Kidney (tissue), 22 donors: ENCODE measurements at places on chromosomes 3 and 15.

DNA sequence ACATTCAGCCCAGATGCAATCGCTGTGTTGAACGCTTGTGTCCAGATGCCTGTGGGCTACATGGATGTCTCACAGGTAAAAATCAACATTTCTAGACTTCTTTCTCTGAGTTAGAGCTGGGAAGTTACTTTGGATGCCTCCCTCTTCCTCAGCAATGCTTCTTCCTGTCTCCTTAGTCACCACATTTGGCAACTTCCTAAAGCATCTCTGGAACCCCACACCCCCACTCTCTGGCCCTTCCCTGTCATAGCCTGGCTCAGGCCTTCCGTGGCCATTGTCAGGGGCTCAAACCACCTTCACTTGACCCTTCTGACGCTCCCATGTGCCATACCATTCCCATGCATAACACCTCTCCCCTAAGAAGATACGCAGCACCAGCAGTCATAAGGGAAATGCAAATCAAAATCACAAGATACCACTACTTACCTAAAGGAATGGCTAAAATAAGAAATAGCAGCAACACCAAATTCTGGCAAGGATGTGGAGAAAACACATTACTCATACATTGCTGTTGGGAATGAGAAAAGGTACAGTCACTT lies 21.6 kb upstream of the RGMA start:
- no peak for DNase-seq

- DNase-seq = no peak
These were observed 101.8 kb downstream of the BDH1 start for GRCh38 chr3:197454014-197454413.

DNA sequence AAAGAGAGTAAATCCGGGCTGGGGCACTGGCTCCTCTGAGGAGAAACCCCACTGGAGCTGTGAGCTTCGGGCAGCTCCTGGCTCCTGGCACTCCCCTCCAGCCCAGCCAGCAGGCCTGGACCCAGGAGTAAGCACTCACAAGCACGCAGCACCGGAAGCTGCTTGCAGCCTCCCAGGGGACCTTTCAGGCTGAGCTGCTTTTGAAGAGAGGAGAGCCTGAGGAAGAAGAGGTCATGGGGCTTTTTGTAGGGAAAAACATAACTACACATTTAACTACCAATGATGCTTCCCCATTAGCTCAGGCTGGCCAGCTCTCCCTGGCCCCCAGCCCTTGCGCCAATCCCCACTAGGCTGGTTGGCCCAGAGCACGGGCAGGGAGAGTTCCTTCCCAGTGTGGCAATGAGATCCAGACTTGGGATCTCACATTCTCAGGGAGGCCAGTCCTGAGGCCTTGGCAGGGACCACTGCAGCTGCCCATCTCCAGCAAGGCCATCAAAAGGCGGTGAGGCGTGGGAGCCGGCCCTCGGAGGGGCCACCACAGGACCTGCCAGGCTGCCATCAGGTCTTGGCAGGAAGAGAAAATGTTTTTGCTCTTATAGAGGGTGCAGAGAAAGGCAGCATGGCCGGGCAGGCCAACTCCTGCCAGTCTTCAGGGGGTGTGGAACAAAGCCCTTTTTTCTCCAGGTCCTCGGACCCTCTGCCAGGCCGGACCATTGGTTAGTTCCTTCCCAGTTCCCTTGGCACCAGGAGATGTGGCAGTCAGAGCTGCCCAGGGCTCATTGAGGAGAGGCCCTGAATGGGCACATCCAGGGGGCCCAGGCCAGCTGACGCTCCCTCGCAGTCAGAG lies 41.5 kb upstream of the MFGE8 start:
- DNase-seq = peak; percentile 30

GRCh38 chr15:89499156-89499555 lies 2.8 kb upstream of the RHCG start:
- no peak for DNase-seq

DNA sequence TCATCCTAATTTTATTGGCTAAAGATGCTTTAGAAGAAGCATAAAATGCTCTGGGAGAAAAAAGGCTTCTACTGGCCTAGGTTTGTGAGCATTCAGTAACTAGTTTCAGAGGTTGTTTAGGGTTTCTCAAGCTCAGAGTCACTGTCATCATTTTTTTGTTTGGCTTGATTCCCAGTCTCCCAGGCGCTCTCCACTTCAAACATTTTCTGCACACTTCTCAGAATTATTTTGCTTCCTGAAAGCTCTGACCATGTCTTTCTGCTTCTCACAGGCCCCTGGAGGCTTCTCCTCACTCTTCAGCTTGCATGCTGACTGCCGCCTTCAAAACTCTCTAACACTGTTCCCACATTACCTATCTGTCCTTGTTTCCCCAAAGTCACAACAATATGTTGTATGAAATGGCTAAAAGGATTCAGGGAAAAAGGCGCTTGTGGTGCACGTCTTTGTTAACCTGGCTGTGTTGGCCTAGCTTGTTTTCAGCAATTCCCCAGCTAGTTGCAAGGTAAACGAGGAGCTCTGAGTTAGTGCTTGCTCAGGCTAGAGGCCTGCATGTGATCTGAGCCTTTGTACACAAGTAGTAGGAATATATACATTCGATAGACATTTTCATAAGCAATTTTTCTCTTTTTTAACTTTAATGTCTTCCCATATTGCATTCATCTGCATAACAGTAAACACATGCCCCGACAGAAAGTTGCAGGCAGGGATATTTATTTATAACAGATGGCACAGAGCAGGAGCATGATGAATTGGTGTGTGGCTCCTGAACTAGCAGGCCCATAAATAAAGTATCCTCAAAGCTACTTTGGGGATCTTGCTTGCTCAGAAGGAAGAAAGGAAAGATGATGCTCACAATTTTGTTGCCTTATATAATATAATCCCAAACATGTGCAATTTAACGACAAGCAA lies 129.2 kb upstream of the DPH6 start:
- no peak for DNase-seq

- DNase-seq = peak; percentile 44
These were observed 47.3 kb downstream of the TLE3 start for GRCh38 chr15:70050441-70050840.

- DNase-seq = no peak
These were observed 38.4 kb upstream of the RBP1 start for GRCh38 chr3:139577909-139578308.

GRCh38 chr15:85899927-85900326 lies 105.2 kb upstream of the KLHL25 start:
- peak; percentile 56 for DNase-seq

- DNase-seq = no peak
These were observed 18.2 kb downstream of the ZNF592 start for GRCh38 chr15:84766461-84767035.

DNA sequence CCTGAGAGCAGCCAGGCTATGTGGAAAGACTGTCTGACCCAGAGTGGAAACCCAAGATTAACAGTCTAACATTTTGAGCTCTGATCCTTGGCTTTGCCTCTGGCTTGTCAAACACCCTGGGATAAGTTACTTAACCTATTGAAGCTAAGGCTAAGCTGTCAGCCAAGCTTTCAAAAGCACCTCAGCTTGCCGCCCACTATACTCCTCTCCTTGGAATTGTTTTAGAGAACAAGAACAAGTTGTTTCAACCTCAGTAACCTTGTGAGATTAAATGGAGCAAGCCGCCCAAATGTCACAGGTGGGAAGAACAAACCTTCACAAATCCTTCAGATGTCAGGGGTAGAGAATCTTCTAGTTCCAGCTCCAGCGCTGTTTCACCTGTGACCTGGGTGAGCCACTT lies 235.1 kb downstream of the RYR3 start:
- DNase-seq = no peak

GRCh38 chr3:71974786-71975185 lies 189.8 kb upstream of the PROK2 start:
- DNase-seq = no peak

DNA sequence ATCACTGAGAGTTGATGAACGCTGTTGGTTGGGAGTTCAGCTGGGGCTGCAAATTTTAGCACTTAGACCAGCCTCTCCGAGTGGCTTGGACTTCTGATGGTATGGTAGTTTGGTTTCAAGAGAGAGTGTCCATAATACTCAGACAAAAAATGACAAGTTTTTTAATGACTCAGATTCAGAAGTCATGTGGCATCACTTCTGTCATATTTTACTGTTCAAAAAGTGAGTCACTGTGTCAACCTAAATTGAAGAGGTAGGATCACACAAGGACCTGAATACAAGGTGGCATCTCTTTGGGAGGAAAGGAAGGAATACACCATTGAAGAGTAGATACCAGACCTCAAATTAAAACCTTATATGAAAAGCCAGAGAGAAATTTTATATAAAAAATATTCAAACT lies 99.1 kb upstream of the CHMP2B start:
- no peak for DNase-seq

DNA sequence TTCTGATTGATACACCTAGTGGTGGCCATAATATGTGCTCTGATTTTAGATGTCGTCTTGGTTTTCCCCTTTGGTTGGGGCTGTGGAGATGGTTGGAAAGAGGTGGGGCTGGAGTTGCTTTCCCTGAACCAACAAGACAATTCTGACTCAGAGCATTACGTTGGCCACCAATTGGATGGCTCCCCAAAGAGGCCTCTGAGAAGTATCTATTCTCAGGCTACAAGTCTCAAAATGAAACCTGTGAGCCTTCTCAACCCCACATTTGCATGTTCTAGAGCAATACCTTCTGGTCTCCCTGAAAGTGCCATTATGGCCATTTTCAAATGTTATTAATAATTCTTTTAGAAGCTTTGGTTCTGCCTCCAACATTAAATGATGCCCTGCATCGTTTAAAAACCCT lies 188.4 kb upstream of the WNT5A start:
- no peak for DNase-seq

GRCh38 chr15:25022233-25022632 lies 67.4 kb downstream of the SNRPN start:
- DNase-seq = no peak

DNA sequence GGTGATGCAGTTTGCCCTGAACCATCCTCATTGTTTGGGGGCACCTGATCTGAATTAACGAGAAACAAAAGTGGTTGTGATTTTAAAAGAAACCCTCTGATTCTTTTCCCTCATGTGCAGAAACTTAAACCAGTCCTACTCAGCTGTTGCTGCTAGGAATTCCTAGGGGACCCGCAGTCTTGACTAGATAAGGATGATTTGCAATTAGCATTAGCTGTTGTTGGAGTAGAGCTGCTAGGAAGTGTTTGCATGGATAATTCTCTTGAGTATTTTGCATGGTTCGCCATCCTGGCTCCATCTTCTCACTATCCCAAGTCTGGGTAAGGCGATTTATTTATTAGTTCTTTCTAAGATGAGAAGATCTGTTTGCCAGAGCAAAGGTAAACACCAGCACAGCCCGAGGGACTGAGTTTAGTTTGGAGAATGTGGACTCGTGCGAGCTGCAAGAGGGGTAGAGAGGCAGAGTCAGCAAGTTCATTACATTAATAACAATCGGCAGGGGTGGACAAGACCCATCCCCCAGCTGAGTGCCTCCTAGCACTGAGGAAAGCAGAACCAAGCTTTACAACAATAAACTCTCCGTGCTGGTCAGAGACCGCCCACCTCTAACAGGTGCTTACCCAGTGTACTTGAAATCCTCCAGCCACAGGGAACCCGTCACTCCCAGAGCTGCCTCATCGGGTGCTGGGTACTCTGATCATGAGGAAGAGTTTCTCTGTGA lies 4.1 kb downstream of the FGD5 start:
- no peak for DNase-seq

GRCh38 chr3:171229173-171229572 lies 202.7 kb upstream of the SLC2A2 start:
- no peak for DNase-seq

- DNase-seq = no peak
These were observed 694.1 kb downstream of the AGBL1 start for GRCh38 chr15:86773736-86774135.

GRCh38 chr3:52880047-52880446 lies 17.3 kb downstream of the STIMATE start:
- DNase-seq = no peak

GRCh38 chr3:135516143-135516542 lies 449.4 kb upstream of the PPP2R3A start:
- peak; percentile 12 for DNase-seq

- DNase-seq = no peak
These were observed 56.4 kb upstream of the C15orf39 start for GRCh38 chr15:75145027-75145841.

DNA sequence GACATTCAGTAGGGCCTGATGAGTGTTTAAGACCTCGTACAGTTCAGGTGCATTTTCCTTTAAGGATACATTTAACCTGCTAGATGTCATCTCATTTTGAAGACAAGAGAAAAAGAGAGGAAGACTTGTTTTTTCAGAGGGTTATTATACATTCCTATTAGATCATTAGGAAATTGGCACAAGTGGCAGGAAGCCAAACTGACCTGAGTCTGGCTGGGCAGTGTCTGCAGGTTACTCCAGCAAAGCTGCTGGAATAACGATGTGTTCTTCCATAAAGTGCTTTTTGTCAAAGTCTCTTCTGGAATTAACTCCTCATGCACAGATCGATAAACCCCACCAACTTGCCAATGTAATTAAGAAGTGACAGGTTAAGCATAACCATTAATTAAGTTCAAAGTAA lies 396.4 kb upstream of the TPRG1 start:
- no peak for DNase-seq

DNA sequence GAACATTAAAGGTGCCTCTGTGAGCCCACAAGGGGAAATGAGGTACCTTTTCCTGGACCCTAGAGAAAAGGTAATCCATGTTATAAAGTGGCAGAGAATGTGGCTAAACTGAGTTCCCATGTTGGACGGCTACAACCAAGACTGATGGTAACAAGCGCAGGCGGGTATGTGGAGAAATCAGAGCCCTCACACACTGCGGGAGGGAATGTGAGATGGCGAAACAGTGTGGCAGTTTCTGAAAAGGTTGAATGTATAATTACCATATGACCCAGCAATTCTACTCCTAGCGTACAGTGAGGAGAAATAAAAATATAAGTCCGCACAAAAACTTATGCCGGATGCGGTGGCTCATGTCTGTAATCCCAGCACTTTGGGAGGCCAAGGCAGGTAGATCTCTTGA lies 24.1 kb upstream of the SHISA5 start:
- DNase-seq = no peak

DNA sequence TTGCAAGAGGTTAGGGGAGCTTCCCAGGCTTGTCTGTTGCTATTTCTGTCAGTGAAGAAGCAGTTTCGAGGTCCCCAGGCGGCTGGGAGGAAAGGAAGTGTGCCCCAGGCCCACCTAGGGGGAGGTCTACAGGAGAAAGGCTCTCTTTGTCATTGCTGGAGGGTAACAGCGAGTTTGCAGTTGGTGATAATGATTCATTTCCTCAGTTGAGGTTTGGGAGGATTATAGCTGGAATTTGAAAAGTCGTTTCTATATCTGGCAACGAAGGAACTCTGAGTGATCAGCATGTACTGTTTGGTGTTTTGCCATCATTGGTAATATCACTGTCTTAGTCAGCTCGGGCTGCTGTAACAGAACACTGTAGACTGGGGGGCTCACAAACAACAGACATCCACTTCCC lies 65.5 kb upstream of the UBE3A start:
- no peak for DNase-seq

- no peak for DNase-seq
These were observed 37.2 kb downstream of the FSIP1 start for GRCh38 chr15:39745415-39745814.

DNA sequence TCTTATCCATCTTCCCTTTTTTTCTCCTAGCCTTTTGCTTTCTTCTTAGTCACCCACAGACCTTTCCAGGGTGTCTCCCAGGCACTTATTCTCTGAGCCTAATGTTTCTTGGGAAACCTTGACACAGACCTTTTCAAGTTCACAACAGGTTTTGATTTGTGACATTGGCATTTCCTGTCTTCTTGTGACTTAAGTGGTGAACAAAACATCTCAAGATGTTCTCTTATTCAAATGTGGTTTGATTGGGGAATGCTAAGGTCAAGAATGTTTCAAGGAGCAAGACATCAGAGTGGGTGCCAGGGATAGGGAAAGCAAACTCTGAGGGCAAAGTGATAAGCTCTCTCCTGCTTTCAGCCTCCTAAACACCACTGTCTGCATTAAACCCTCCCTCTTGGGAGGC lies 68.2 kb upstream of the GSK3B start:
- no peak for DNase-seq
